ENCODE measurements at places on chromosomes 5 and 9. TPM values are rescaled to one million over a fixed set of nuclear protein-coding genes. Genes with fewer than 3 reads are reported as not detected.

GRCh38 chr5:88551724-88552345 is 283.2 kb upstream of the TMEM161B start:
- DNase-seq, result no peak

C5orf63 gene
- 2.0 TPM for total RNA-seq

SMIM32 gene
- not detected for total RNA-seq

DNA sequence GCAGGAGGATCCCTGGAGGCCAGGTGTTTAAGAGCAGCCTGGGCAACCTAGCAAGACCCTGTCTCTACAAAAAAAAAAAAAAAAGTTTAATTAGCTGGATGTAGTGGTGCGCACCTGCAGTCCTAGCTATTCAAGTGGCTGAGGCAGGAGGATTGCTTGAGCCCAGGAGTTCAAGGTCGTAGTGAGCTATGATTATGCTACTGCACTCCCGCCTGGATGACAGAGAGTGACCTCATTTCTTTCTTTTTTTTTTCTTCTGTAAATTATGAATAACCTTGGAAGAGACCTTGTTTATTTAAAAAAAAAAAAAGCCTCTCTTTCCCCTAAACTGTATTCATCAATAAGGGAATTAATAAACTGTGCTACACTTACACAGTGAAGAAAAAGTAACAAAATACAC is 43.6 kb upstream of the SLC30A5 start:
- DNase-seq, result no peak

DNA sequence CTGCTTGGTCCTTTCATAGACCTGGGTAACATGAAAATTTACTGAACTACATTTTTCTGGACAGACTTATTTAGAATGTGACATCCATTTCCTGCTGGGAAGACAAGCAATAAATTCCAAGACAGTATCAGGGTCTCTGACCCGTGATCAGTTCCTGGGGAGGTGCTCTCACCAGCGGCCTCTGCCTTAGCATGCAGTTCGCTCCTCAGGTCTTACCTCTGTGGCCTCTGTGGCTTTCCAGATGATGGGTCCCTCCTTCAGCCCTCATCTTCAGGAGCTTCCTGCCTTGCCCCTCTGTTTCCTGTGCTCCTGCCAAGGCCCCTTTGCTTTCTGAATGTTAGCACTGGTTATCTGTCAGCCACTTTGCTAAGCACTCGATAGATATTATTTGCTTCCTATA is 66.4 kb downstream of the CMYA5 start:
- no peak for DNase-seq

- DNase-seq, result no peak
Measured at GRCh38 chr5:60993425-60993824, 48.4 kb downstream of the NDUFAF2 start.

GRCh38 chr5:78065663-78066062 is 228.8 kb downstream of the AP3B1 start:
- peak; percentile 7 for DNase-seq

SPINK7 gene
- not detected for total RNA-seq

- DNase-seq, result peak; percentile 76
Measured at GRCh38 chr5:159987031-159987674, 21.8 kb upstream of the TTC1 start.

- no peak for DNase-seq
Measured at GRCh38 chr9:16687678-16688369, 182.6 kb downstream of the BNC2 start.

DNA sequence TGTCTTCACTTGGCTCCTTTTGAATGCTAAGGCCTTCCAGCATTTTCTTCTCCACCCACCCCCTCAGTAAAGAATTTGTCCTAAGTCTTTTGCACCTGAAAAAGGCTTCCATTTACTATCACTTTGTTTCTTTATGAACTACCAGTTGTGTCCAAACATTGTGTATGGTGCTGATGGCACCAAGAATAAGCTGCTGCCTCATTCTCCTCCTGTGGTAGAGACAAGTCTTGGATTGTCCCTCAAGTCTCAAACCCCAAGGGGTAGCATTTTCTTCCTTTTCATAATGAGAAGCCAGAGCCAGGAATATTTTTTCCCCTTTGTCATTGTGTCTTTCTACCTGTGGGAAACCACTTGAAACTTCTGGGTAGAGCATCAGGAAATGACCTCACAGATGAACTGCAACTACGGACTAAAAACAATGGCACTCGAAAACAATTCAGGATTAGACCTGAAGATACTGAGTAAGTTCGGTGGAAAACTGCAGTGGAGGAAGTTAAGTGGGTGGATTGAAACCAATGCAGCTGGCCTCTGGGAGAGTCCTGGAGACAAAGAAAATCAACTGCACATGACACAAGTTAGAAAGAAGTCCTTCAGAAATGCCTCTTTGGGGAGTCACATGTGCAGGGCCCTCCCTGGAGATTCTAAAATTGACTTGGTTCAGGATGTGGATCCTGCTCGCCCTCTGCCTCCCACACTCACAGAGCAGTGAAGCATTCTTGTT is 80.5 kb downstream of the SH3RF2 start:
- DNase-seq, result no peak

- DNase-seq, result peak; percentile 18
Measured at GRCh38 chr9:14273696-14274121, 40.2 kb downstream of the NFIB start.

DNA sequence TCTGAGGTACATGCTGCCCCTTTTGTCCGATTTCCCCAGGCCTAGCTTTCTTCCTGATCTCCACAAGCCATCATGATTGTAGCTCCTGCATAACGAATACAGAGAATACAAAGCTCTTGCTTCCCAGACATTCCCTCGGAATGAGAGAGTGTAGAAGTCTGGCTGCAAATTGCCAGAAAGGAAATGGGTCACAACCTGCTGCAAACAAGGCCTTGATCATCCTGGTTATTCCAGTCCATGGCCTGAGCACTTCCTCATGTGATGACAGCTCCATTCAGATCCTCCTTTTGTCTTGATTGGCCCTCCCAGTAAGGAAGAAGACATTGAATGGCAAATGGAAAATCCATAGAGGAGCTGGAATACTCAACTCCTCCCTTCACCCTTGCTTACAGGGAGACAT is 136.0 kb upstream of the ADRA1B start:
- DNase-seq, result no peak

SUSD3 gene
- 1.2 TPM for total RNA-seq

DNA sequence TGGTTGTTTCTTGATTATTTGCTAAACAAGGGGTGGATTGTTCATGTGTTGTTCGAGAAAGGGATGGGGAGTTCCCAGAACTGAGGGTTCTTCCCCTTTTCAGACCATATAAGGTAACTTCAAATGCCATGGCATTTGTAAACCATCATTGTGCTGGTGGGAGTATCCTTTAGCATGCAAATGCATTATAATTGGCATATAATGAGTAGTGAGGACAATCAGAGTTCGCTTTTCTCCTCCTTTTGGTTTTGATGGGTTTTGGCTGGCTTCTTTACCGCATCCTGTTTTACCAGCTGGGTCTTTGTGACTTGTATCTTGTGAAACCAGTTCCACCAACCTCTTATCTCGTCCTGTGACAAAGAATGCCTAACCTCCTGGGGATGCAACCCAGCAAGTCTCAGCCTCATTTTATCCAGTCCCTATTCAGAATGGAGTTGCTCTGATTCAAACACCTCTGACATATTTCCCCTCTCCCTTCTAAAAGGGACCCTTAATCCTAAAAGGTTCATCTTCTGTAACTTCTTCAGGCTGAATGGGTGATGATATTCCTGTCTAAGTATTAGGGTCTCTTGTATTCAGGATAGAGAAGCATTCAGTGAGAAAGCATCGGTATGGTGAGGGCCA is 8.7 kb upstream of the FBN2 start:
- DNase-seq, result no peak

GRCh38 chr5:95217351-95217750 is 67.5 kb downstream of the MCTP1 start:
- DNase-seq, result no peak

CDC26 gene
- total RNA-seq, result 27.0 TPM
